ENCODE measurements at places on chromosomes 16 and 17. TPM values are rescaled to one million over a fixed set of nuclear protein-coding genes. Genes with fewer than 3 reads are reported as not detected.

FOXO3B gene
- 10.6 TPM for total RNA-seq

SLC13A2 gene
- not detected for total RNA-seq

TEX19 gene
- under 0.01 TPM for total RNA-seq

MT1A gene
- not detected for total RNA-seq

SOST gene
- not detected for total RNA-seq

MARCHF10 gene
- total RNA-seq = 1.6 TPM

TLCD3A gene
- total RNA-seq = 27.7 TPM

SYT17 gene
- 10.4 TPM for total RNA-seq

SYNGR3 gene
- 3.5 TPM for total RNA-seq

FBRS gene
- total RNA-seq = 47.1 TPM
